ENCODE measurements at places on chromosomes 6 and 20.
A peak's percentile ranks its signal among the peaks of the same experiment; 100 is the strongest.

DNA sequence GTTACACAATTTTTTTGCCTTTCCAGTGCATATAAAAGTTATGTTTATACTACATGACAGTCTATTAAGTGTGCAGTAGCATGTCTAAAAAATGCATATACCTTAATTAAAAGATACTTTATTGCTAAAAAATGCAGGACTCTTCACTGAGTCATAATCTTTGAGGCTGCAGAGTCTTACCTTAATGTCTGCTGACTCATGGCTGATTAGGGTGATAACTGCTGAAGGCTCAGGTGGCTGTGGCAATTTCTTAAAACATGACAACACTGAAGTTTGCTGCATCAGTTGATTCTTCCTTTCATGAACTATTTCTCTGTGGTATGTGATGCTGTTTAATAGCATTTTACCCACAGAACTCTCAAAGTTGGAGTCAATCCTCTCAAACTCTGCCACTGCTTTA is 19.1 kb downstream of the ZSCAN23 start:
- no peak for DNase-seq

DNA sequence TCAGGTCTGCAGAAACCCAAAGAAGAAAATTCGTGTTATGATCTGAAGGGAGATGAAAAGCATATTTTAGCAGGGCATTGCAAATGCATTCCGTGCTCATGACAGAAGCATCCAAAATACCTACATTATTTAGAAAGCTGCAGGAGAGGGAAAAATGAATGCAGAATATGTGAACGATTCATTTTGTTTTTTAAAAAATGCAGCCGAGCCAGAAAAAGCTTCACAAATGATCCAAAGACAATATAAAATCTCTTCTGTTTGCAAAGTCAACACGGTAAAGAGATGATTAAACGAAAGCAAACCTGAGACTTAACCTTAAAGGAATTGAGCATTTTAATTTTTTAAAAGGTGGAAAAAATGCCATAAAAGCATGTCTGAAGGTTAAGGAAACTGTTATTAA is 136.1 kb upstream of the SULF2 start:
- no peak for DNase-seq

DNA sequence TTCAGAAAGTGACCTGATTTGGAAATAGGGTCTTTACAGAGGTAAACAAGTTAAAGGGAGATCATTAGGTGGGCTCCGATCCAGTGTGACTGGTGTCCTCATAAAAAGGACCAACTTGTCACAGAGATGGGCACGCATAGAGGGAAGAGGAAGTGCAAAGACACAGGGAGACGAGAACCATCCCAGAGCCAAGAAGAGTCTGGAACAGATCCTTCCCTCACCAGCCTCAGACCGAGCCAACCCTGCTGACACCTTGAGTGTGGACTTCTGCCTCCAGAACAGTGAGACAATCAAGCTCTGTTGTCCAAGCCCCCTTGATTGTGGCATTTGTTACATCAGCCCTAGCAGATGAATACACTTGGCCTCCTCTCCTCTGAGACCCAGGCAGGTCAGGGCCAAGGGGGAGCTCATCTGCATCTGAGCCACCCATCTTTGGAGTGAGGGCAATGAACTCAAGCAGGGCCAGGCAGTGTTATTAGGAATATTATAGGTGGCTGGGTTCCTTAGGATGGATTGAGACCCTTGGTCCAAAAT is 22.2 kb upstream of the SCML4 start:
- DNase-seq = no peak

- DNase-seq = no peak
These were observed 957.8 kb upstream of the GJE1 start for GRCh38 chr6:141174932-141175331.

GRCh38 chr6:70753870-70754380 is 86.2 kb downstream of the SMAP1 start:
- DNase-seq = no peak

GRCh38 chr20:36461600-36462439 is 79.5 kb upstream of the MYL9 start:
- peak; percentile 26 for DNase-seq

- no peak for DNase-seq
These were observed 65.8 kb downstream of the E2F3 start for GRCh38 chr6:20467437-20467836.

- DNase-seq = no peak
These were observed 181.7 kb downstream of the QKI start for GRCh38 chr6:163596174-163596573.

- DNase-seq = no peak
These were observed 8.2 kb downstream of the LY86 start for GRCh38 chr6:6596529-6597328.

DNA sequence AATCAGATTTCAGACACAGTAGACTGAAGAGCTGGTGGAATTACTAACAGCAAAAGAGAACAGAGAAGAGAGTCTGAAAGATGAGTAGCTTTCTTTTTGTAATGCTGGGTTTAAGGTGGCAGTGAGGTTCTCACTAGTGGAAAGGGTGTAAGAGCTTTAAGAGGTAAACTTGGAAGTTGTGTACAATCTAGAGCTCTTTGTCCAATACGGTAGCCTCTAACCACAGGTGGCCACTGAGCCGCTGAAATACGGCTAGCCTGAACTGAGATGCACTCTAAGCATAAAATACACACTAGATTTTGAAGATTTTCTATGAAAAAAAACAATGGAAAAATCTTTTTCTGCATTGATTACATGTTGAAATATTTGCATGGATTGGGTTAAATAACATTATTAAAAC is 4.0 kb downstream of the ELOVL2 start:
- no peak for DNase-seq

GRCh38 chr6:106027758-106028157 is 58.4 kb upstream of the PRDM1 start:
- DNase-seq = no peak

DNA sequence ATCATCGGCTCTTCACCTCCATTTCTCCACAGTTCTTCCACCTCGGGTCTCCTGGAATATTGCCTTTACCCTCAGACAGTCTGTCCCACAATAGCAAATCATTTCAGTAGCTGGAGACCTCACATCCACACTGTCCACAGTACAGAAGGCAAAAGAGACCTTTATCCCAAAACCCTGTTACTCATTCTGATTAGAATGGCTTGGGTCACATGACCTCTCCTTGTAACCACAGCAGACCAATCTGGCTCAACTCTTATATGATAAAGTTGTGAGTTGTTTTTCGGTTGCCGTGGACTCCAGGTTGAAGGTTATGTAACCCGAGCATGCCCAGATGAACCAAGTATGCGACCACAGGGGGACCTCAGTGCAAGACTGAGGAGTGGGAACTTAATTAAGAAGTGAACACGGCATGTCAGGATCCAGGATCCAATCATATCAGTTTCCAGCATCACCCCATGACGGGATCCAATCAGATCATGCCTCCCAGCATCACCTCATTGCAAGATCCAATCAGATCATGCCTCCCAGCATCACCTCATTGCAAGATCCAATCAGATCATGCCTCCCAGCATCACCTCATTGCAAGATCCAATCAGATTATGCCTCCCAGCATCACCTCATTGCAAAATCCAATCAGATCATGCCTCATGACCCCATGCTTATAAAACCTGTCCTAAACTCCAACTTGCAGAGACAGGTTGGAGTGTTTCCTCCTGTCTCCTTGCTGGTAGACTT is 68.7 kb downstream of the LY86 start:
- no peak for DNase-seq

DNA sequence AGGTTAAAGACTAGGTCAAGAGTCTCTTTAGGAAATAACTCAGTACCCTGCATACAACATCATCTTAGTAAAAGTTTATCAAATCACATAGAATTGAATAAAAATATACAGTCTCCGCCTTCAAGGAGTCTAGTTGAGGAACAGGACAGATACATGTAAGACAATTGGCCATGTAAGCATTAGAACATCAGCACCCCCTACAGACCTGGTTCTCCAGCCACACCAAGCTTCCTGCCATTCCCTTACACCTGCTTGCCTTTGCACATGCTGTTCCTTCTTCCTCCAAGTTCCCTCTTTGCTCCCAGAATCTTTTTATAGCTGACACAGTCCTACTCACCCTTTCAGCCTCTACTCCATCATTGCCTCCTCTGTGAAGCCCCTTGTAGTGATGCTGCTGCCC is 187.8 kb upstream of the LRFN2 start:
- no peak for DNase-seq

- DNase-seq = no peak
These were observed 142.6 kb downstream of the MAP3K7 start for GRCh38 chr6:90444160-90444714.

- no peak for DNase-seq
These were observed 31.0 kb downstream of the KCNQ2 start for GRCh38 chr20:63441136-63442099.

DNA sequence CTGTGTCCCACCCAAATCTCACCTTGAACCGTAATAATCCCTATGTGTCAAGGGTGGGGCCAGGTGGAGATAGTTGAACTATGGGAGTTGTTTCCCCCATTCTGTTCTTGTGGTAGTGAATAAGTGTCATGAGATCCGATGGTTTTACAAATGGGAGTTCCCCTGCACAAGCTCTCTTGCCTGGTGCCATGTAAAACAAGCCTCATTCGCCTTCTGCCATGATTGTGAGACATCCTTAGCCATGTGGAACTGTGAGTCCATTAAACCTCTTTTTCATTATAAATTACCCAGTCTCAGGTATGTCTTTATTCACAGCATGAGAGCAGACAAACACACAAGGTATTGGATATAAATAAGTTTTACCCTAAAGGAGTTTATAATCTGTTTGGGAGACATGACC is 121.2 kb downstream of the MMUT start:
- no peak for DNase-seq

DNA sequence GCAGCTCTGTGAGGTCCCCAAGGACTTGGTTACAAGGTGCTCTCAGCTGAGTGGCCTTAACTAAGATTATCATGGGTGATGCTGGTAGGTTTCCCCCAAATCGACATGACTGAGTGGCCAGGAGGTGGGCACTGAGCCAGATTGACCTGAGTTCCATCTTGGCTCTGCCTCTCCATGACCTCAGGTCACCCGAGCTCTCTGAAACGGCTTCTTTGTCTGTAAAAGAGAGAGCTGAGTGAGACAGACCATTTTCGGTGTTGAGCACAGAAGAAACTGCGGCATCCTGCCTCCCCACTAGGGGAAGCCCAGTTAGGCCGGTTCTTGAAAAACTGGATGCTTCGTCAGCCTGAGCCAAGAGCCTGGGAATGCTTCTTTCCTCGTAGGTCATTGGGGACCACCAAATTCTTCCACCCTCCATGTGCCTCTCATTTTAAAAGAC is 14.1 kb upstream of the STX16 start:
- DNase-seq = no peak

DNA sequence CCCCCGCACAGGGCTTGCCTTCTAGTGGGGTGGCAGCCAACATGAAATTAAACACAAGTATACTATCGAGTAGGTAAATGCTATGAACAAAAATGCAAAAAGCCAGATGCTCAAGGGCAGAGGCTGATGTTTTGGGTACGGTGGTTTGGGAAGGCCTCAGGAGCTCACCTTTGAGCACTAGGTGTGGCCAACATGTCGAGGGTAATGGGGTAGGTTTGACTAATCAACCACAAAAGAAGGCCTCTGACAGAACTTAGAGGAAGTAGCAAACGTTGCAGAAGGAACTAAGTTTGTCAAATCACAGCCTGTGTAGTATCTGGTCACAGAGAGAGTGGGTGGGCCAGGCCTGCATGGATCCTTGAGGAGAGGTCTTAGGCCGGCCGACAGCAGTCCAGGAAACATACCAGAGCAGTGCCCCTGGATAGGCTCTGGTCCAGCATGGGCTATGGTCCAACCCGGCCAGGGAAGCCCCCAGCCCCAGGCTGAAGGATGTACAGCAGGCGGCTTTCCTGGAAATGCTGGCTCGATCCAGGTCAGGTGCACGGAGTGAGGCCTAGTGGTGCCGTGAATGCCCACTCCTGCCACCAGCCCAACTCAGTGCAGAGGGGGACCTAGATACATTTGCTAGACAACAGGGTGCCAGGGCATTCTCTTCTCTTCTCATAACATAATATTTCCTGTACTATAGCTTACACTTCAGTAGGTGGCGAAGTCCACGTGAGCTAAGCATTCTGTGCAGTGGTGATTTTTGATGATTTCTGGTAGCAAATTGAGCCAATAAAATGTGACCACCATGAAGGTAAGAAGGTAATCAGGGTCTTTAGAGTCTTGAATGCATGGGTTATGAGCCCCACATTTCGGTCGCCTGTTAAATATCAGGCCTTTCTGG is 56.3 kb upstream of the CD93 start:
- no peak for DNase-seq

- no peak for DNase-seq
These were observed 34.8 kb upstream of the SIRT5 start for GRCh38 chr6:13539572-13539971.

GRCh38 chr6:27870291-27870870 is 41.8 kb downstream of the OR2B2 start:
- DNase-seq = no peak

GRCh38 chr20:16419138-16419715 is 154.0 kb downstream of the KIF16B start:
- DNase-seq = no peak

DNA sequence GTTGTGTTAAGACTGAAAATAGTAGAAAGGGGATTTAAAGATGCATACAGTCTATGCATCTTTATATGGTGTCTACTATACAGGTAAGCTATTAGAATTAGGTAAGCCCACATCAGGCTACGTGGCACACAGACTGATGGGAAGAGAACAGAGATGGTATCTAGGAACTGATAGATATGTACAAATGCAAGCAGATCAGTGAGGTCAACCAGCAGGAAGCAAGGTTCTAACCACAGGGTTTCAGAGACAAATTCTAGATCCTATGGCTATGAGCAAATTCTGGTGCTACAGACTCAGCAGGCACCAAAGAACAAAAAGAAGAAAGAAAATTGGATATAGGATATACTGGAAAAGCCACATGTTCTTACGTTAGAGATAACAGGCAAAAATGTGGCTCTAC is 110.6 kb downstream of the TRDN start:
- no peak for DNase-seq

DNA sequence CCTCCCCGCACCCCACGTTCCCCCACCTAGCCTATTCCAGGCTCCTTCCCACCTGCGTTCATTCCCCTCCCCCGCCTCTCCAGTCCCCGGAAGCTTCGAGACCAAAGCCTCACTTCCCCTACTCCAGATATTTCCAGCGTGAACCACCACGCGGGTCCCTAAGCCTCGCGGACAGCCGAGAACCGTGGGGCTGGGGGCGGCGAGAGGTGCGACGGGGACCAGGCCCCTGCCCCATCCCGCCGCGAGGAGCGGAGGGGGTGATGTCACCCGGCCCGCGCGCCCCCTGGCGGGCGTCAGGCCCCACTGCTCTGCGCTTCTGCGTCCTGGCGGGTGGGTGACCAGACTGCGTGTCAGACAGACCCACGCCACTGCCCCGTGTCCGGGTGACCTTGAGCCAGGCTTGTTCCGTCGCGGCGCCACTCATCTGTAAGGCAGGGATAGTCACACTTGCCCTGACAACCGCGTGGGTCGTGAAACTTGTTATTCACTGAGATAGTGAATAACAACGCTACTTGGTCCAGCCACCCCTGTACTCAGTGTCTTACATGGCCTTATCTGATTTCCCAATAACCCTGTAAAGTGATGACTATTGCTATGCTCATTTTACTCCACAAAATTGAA is 9.0 kb upstream of the HSP90AB1 start:
- peak; percentile 62 for DNase-seq

GRCh38 chr6:3770023-3770720 is 18.7 kb upstream of the PXDC1 start:
- DNase-seq = no peak

All from effector memory CD4-positive, alpha-beta T cell (primary cell).